Fibroblast of skin of abdomen (primary cell): ENCODE measurements at places on chromosomes 16 and 17.

DNA sequence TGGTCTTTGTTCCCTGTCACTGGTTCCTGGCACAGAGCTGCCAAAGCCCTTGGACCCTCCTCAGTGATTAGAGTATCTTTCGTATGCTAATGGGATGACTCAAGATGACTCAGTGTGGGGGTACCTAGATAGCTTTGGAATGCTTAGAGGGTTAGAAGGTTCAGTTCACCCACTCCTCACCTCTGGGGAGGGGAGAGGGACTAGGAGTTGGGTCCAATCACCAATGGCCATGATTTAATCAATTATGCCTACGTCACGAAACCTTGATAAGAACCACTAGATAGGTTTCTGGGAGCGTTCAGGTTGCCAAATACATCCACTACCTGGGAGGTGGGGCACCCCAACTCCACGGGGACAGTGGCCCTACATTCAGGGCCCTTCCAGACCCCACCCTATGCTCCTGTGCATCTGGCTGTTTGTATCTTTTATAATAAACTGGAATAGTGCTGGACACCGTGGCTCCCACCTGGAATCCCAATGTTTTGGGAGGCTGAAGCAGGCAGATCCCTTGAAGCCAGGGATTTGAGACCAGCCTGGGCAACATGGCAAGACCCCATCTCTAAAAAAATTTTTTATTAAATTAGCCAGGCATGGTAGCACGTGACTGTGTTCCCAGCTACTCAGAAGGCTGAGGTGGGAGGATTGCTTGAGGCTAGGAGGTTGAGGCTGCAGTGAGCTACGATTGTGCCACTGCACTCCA is 29.2 kb upstream of the LITAF start:
- no peak for DNase-seq

DNA sequence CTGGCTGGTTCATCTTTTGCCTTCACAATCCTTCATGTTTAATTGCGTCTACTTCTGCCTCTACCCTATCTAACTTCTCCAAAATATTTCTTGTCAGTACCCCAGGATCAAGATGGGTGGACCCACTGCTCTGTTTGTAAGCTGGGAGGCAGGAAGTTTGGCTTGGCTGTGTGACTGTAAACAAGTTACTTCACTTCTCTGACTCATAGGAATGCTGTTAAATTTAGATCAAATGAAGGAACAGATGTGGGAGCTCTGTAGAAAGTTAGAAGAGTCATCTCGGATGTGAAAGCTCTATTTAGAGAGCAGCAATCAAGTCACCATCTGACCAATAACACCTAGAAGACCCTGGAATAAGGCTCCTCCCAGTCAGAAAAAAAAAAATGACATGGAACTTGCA is 55.2 kb upstream of the MRTFB start:
- peak; percentile 74 for DNase-seq

GRCh38 chr16:3046641-3047386 is 453 bp downstream of the MMP25 start:
- no peak for DNase-seq

GRCh38 chr16:8179615-8180014 is 410.7 kb downstream of the TMEM114 start:
- no peak for DNase-seq

- no peak for DNase-seq
Measured at GRCh38 chr17:6290488-6291196, 144.3 kb downstream of the AIPL1 start.

DNA sequence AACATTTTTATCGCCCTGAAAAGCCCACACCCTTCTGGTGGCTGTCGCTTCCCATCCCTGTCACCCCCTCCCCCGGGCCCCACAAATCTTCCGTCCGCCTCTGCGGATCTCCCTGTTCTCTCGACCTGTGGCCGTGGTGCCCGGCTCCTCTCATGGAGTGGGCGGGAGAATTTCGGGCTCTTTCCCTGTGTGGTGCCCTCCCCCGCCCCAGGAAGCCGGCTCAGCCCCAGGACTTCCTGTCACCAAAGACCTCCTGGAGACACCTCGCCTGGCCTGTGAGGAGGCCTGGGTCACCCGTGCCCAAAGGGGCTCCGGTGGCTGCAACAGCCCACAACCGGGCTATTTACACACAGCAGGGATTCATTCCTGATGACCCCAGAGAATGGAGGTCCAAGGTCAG is 26.1 kb upstream of the UBE2I start:
- DNase-seq = no peak

- DNase-seq = peak; percentile 78
Measured at GRCh38 chr16:30805370-30806169, 18.6 kb upstream of the ZNF629 start.

DNA sequence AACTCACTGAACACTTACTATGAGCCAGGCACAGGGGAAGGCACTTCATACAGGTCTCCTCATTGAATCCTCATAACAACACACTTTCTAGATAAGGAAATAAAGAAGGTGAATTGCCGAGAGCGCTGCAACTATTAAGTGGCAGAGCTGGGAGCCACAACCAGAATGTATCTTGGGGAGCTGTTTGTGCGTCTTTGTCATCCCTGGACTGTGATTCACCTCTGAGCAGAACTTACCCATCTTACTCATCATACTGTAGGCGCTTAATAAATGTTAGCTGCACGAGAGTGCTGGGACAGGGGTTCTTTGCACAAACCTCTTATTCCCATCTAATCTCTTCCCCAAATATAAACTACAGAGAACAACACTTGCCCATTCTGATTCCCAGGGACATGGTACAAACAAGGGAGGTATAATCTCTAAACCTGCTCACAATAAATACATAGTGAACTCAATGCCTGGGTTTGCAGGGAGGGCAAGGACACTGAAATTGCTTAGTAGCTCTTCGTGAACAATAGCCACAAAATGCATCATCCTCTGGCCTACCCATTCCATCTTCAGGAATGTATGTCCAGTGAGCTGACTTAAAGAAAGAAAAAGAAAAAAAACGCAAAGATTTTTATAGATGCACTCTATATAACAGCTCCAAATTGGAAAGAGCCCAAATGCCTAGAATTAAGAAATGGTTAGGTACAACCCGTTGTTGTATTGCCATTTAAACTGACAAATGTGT is 43.0 kb downstream of the MYO18A start:
- no peak for DNase-seq

DNA sequence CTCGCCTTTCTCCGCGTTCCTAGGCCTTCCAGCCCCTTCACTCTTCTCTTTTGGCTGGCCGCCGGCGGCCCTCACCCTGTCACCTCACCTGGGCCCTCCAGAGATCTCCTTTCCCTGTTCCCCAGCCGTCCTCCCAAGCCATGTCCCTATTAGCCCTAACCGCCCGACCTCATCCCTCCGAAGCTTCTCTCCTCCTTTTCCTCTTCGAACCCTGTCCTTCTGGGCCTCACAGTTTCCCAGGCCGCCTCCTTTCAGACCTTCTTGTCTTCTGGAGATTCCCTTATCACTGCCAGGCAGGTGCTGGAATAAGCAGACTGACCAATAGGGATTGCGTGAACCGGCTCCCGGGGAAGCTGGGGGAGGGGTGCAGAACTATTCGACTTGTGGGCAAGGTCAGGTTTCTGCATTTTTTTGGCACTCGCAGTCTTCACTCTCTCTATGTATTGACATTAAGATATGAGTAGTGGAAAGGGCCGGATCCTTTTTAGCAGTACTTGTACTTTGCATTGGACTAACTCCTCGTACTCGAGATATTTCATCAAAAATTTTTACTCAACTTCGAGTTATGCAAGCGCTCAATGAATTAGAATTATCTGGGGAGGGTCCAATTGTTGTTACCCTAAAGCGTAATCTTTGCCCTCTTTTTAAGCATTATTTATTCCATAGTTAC is 690 bp downstream of the RHOT1 start:
- peak; percentile 65 for DNase-seq

DNA sequence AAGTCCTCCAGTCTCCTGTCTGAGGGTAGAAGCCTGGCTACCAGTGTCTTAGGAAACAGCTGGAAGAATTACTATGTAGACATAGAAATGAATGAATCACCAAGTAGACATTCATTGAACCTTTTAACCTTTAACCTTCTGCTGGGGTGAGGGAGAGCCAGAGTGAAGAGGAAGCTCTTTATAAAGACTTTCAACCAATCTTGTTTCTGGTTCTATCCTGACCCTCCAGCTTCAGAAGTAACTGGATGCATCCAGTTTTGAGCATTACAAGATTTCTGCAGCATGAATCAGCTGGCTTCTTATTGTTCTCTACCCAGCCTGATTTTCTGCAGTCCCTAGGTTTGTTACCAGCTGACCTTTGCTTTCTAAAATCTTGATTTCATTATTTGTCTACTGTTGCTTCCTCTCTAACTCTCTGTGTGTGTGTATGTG is 8.5 kb downstream of the TEKT1 start:
- peak; percentile 57 for DNase-seq

GRCh38 chr16:78994135-78994745 is 606.3 kb downstream of the MAF start:
- DNase-seq = no peak

GRCh38 chr17:76179496-76180467 is 38.7 kb upstream of the FOXJ1 start:
- peak; percentile 31 for DNase-seq

- DNase-seq = peak; percentile 72
Measured at GRCh38 chr16:55944377-55944802, 69.2 kb upstream of the CES5A start.

- DNase-seq = no peak
Measured at GRCh38 chr16:50680556-50680893, 587 bp downstream of the SNX20 start.

GRCh38 chr16:1825864-1826690 is 548 bp downstream of the HAGH start:
- no peak for DNase-seq

- no peak for DNase-seq
Measured at GRCh38 chr16:68848786-68849185, 5.5 kb downstream of the TANGO6 start.

- DNase-seq = no peak
Measured at GRCh38 chr17:42155614-42156045, 841 bp upstream of the RAB5C start.

- no peak for DNase-seq
Measured at GRCh38 chr17:5138616-5139457, 23.0 kb downstream of the USP6 start.

- no peak for DNase-seq
Measured at GRCh38 chr16:57906382-57907316, 64.3 kb downstream of the CNGB1 start.

- no peak for DNase-seq
Measured at GRCh38 chr16:47366228-47366627, 94.6 kb downstream of the ITFG1 start.

DNA sequence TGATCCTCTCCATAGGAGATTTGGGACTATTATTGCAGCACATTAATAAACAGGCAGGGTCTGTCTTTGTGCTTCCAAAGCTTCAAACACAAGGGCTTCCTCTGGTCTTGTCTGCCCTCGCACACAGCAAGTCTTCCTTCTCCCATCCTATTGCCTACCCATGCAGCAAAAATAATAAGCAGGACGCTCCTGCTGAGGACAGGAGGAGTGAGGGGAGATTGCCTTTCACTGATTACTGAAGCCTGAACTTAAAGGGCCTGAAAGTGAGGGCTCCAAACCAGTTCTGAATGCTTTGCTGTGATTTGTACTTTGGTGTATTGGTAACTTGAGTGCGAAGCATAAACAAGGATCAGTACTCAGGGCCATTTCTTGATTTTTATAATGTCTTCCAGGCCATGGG is 197.6 kb upstream of the XYLT1 start:
- DNase-seq = no peak

DNA sequence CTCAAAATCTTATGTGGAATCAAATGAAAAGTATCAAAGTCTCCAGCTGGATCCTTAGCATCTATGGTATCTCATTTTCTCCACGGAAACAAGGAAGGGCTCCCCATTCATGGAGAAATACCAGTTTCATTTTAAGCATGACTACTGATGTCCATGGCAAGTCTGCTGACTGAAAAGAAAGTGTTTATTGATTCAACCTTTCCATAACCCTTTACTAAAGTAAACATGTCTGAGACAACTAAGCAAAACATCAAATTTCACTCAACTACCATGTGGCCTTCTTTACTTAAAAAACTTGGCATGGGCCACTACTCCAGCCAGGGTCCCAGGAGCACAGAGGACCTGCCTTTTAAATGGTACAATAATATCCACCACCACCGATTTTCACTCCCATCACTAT is 928.0 kb upstream of the SOX9 start:
- no peak for DNase-seq

GRCh38 chr17:13534946-13535345 is 66.8 kb downstream of the HS3ST3A1 start:
- DNase-seq = no peak

- peak; percentile 42 for DNase-seq
Measured at GRCh38 chr16:80144191-80144590, 396.6 kb upstream of the DYNLRB2 start.

DNA sequence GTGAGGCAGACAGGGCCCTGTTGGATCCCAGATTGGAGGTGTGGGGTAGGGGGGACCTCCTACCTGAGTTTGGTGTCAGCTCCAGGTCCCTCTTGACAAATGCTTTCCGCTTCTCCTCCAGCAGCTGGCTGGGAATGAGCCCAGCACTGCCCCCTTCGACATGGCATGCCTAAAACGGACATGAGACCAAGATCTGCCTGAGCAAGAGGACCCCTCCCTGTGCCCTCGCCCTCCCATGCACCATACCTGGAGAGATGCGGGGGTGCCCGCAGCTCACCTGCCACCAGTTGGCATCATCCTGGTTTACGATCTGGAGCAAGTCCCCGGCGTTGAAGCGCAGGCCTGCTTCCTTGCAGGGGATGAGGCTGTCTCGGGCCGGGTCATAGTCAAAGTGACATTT is 26.2 kb downstream of the MPP2 start:
- DNase-seq = no peak

GRCh38 chr17:4498461-4499397 is at the start of gene SPNS2:
Gene SPNS2, plus strand, starts transcription at chr17:4498881. Its CDS starts 167 bp downstream, at chr17:4499048.
- DNase-seq = peak; percentile 24

GRCh38 chr17:13650096-13650675 is 48.5 kb upstream of the HS3ST3A1 start:
- no peak for DNase-seq

DNA sequence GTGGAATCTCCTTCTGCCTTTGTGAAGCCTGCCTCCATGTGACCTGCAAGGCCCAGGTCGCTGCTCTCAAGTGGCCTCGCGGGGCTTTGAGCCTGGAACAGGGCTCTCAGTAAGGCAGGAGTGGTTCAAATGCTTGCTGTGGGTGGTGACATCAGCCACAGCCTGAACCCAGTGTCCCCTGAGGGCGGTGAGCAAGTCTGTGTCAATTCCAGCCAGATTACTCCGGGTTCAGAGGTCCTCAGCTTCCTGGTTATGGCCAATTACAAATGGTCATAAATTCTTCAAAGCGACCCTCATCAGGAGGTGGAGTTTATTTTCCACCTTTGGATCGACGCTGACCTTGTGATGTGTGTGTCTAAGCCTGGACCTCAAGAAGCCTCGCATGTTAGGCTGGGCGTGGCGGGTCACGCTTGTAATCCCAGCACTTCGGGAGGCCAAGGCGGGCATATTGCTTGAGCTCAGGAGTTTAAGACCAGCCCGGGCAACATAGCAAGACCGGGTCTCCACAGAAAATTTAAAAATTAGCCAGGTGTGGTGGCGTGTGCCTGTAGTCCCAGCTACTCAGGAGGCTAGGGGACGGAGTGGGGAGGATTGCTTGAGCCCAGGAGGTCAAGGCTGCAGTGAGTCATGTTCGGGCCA is 17.3 kb downstream of the LGALS3BP start:
- no peak for DNase-seq

- DNase-seq = no peak
Measured at GRCh38 chr16:47045023-47045422, 71.5 kb upstream of the DNAJA2 start.
